ENCODE measurements at places on chromosomes 4 and X.

GRCh38 chr4:6776920-6777635 lies 5.4 kb upstream of the KIAA0232 start:
- no peak for DNase-seq

DNA sequence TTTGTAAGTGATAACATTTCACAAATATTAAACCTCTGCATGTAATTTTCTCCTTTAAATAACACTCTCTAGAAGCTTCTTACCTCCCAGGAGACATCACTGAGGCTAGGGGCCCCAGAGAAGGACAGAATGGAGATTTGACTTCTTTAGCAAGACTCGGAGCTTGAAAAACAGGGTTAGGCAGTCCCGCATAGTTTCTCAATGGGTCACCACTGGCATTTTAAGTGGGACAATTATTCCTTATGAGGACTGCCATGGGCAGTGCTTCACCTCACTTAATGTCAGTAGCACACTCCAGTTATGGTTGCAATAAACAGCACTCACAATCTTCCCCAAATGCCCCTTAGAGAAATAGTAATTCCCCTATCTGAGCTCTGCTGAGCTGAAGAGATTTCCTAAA lies 66.7 kb upstream of the NOCT start:
- no peak for DNase-seq

GRCh38 chrX:12595720-12596119 lies 195.5 kb upstream of the PRPS2 start:
- no peak for DNase-seq

DNA sequence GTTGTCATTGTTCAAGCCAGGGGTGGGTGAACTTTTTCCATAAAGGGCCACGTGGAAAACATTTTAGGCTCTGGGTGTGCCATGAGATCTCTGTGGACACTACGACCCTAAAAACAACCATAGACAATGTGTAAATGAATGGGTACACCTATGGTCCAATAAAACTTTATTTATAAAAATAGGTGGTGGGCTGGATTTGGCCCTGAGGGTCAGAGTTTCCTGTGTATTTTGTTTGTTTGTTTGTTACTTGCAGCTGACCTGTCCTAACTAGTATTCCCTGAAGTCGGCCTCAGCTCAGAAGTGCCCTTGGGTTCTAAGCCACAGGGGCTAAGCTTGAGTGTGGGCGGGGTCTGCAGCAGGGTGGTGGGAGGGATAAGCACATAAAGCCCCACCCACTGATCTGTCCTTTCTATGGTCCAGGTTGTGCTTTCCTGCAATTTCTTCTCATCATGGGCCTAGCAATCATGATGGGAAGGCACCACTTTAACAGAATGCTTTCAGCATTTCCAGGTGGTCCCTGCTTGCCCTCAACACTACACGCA lies 17.2 kb upstream of the DRD5 start:
- DNase-seq: no peak

GRCh38 chrX:53547668-53548067 lies 113.5 kb upstream of the HSD17B10 start:
- no peak for DNase-seq

DNA sequence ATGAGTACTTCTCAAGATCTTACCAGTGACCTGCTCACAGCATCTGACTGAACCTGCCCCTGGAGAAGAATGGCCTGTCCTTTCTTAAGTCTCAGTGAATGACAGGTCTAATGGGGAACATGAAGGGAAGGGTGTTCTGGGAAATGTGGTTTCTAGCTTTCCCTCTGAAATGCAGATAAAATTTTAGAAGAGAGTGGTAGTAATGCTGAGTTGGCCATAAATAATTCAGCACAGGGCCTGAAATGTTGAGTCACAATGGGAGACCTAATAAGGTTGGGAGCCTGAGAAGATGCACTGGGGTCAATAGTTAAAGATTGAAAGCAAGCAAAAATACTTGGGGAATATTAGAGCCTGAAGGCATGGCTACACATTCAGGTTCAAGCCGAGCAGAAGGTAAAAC lies 214.9 kb upstream of the ARHGAP24 start:
- no peak for DNase-seq

GRCh38 chr4:64158648-64159326 lies 250.5 kb downstream of the TECRL start:
- peak; percentile 69 for DNase-seq

GRCh38 chr4:23135792-23136645 lies 443.3 kb downstream of the GBA3 start:
- DNase-seq: peak; percentile 58

GRCh38 chr4:107835406-107835805 lies 10.7 kb downstream of the SGMS2 start:
- peak; percentile 76 for DNase-seq

GRCh38 chrX:10939424-10939823 lies 171.7 kb upstream of the HCCS start:
- DNase-seq: no peak

DNA sequence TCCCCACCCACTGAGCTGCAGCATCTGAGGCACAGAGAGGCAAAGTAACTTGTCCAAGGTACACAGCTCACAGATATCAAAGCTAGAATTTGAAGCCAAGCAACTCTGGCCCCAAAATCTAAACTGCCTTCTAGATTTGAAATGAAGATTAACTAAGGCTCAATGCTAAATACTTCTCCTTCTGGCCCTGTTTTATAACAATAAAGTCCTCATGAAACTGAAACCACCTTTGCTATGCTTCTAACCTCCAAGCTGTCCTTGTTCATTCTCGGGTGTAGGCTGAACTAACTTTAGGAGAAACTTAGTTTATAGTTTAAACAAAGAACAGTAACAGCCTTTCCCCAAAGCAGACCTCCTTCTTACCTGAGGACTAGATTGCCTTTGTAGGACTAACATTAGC lies 93.6 kb downstream of the DCTD start:
- no peak for DNase-seq

DNA sequence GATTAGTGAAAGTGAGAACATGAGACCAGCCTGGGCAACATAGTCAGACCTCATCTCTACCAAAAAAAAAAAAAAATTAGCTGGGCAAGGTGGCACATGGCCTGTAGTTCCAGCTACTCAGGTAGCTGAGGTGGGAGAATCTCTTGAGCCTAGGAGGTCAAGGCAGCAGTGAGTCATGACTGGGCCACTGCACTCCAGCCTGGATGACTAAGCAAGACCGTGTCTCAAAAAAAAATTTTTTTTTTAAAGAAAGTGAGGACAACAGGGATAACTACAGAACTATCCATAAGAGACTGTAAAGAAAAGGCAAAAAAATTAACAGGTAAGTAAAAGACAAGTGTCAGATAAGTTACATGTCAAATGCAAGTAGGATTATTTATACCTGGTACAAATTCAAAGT lies 13.5 kb upstream of the SPP1 start:
- peak; percentile 29 for DNase-seq

- no peak for DNase-seq
These were observed 87.3 kb upstream of the CPEB2 start for GRCh38 chr4:14915018-14915417.
